ENCODE measurements at places on chromosomes 2 and 18.

- no peak for DNase-seq
Measured at GRCh38 chr2:30267161-30267975, 36.0 kb downstream of the LBH start.

- DNase-seq: no peak
Measured at GRCh38 chr2:8230466-8230865, 451.4 kb upstream of the ID2 start.

- no peak for DNase-seq
Measured at GRCh38 chr2:12806549-12807242, 90.0 kb downstream of the TRIB2 start.

- DNase-seq: no peak
Measured at GRCh38 chr2:207960090-207960489, 65.2 kb downstream of the PLEKHM3 start.

- no peak for DNase-seq
Measured at GRCh38 chr2:30310371-30310770, 79.0 kb downstream of the LBH start.

GRCh38 chr2:232406556-232407310 lies at the start of gene ALPG:
Gene ALPG (plus strand): TSS chr2:232406844. CDS start chr2:232406895, 51 bp downstream.
- DNase-seq: no peak

- DNase-seq: no peak
Measured at GRCh38 chr2:22478329-22478728, 906.6 kb upstream of the KLHL29 start.

DNA sequence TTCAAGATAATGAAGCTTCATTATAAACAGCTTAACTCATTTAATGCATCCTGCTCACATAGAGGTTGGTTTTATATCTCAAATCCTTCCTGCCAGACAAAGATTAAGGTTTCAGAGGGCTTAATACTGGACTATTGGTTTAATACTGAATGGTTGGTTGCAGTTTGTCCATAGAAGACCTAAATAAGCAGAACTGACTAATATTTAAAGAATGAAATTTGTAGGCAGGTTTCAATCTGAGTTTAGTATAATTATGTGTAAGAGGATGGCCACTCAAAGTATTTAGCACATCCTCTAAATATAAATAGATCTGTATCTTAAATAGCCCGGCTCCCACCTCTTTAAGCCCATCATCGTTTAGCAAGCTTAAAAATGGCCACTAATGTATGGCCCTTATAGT lies 92.5 kb downstream of the EPB41L5 start:
- no peak for DNase-seq

- DNase-seq: no peak
Measured at GRCh38 chr2:21095178-21095577, 28.6 kb upstream of the TDRD15 start.

DNA sequence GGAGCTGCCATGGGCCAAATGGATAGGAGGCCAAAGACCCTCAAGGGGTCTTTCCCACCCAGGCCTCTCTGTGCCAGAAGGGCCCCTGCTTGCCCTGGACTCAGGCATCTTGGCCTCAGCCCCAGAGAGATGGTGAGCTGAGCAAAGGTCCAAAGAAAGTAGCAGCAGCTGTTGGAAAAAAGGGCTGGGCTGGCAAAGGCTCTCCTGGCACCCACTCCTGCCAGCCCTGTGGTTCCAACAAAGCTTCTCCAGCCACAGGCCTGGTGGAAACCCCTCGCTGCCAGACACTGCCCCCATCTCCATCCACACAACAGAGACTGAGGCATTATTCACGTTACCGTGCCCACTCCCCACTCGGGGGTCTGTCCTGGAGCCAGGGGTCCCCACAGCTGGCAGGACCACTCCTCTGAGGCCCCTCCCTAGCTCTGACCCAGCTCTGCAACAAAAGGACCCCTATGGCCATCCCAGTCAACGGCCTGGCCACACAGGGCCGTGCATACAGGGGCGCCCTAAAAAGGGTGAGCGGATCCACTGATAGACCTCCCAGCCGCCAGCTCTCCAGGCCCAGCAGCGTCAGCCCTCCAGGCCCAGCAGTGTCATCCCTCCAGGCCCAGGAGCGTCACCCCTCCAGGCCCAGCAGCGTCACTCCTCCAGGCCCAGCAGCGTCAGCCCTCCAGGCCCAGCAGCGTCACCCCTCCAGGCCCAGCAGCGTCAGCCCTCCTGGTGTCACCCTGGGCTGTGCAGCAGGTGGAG lies 10.1 kb downstream of the BIN1 start:
- no peak for DNase-seq

DNA sequence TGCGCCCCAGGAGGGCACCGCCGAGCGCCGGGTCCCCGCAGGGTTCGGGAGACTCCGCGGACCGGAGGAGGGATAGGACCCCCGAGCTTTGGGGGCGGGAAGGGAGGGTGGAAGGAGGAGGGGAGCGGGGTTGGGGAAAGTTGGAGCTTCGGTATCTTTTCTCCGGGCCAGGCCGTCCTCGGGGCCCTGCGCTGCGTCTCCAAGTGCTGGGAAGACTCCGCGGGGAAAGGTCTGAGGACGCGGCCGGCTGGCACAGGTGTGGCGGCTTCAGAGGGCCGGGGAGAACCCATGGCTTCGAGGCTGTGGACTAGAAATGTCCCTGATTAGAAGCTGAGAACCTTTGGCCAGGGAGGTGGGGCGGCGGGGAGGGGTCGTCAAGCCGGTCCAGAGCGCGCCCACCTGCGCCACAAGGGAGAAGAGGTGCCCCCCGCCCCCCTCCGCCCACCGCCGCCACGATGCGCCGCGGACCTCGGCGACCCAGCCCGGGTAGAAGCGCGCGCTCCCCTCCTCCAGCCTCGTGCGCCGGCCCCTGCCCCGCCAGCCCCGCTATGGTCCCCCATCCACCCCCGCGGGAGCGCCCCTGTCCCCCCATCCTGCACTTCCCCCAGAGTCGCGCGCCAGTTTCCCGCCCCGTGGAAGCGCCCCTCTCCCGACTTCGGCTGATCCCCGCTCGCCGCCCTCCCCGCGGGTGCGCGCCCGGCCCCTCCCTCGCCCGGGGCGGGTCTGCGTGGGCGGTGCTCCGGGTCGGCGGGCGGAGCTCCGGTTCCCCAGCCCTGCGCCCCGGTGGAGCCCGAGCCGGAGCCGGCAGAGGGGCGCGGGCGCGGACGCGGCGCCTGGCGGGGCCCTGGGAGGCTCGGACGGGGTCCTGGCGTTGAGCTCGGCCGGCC lies at the start of gene SNTG2:
Gene SNTG2 (plus strand): TSS at position 770 of the 887 bp plus-strand sequence. CDS start 148 bp downstream, outside the sequence.
- DNase-seq: no peak

GRCh38 chr2:19361325-19361990 lies 3.0 kb upstream of the OSR1 start:
- DNase-seq: peak; percentile 87

DNA sequence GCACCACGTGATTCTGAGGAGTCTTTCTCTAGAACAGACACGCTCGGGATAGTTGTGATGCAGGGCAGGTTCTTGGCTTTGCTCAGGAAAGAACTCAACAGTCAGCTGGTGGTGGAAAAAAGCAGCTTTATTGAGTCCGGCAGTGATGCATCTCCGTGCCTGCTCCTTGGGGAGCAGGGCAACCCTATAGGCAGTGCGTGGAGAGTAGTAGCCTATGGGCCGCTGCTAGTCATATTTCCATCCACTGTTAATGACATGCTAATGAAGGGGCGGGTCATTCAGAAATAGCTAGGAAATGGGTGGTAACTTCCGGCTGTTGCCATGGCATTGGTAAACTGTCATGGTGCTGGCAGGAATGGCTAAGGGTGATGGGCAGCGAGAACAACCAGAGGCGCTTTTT lies 11.6 kb upstream of the ACKR3 start:
- no peak for DNase-seq

GRCh38 chr2:70062270-70062669 lies 25.0 kb upstream of the PCBP1 start:
- DNase-seq: no peak

GRCh38 chr18:3836483-3837335 lies 386.7 kb downstream of the TGIF1 start:
- DNase-seq: no peak

DNA sequence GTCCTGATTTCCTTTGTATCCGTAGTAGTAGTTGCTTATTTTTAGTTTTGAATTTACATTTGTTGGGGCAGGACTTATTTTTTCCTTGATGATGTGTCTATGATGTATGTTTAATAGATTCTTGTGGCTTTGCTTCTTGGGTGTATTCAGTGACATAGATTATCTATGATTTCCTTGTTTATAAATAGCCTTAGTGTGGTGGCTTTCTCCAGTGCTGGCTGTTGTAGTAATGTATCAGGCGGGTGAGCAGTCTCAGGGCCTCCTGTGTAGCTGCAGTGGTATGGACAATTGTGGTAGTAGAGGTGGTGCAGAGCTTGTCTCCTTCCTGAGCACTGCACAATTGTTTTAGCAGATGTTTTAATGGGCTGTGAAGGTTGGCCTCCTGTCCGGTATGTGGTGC lies 60.5 kb downstream of the SMCHD1 start:
- DNase-seq: no peak

GRCh38 chr2:1514391-1515072 lies 101.3 kb downstream of the TPO start:
- no peak for DNase-seq

GRCh38 chr18:64409511-64409910 lies 260.6 kb upstream of the LINC00305 start:
- DNase-seq: no peak

DNA sequence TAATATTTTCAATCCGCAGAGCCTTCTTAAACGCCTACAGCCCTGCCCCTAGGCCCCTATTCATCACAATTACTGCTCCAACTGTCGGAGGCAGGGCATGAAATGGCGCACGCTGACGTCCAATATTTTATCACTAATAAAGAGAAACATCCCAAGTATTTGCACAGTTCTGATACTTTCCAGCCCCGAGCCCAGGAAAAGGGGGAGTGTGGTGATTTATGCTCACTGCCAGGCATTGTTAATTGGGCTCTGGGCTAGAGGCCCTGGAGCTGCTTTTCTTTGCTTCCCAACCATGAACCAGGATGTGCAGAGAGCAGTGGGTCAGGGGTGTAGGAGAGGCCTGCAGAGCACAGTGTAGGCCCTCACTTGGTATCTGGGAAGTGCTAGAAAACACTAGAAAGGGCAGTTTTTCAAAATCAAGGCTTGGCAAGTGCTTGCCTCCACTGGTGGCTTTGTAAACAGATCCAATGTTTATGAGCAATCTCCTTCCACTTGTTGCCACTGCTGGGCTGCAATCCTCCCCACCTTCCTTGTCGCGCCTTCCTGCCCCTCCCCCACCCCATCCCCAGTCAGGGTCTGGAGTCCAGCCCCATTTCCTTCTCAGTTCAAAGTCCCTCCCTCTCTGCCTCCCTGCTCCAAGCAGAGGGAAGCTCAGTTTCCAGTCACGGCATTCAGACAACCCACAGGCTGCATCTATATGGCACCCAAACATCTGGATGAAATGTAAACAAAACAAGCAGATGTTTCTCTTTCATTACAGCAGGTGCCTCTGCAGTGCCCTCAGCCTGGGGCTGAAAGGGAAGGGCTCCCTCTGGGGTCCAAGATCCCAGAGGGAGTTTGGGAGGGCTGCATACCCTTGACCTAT lies 83.9 kb upstream of the PKDCC start:
- peak; percentile 67 for DNase-seq

DNA sequence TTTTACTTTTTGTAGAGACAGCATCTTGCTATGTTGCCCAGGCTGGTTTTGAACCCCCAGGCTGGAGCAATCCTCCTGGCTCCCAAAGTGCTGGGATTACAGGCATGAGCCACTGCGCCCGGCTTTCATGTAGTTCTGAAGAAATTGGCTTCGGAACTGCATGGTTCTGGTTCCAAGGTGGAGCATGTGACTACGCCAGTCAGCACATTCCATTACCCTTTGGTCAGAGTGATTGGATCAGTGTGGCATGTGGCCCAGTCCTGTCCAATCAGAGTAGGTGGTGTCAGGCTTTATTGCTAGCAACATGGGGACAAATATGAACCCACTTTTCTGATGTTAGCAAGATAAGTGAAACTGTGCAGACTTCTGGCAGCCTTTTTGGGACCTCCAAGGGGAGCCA lies 16.3 kb upstream of the ATOH8 start:
- DNase-seq: no peak

DNA sequence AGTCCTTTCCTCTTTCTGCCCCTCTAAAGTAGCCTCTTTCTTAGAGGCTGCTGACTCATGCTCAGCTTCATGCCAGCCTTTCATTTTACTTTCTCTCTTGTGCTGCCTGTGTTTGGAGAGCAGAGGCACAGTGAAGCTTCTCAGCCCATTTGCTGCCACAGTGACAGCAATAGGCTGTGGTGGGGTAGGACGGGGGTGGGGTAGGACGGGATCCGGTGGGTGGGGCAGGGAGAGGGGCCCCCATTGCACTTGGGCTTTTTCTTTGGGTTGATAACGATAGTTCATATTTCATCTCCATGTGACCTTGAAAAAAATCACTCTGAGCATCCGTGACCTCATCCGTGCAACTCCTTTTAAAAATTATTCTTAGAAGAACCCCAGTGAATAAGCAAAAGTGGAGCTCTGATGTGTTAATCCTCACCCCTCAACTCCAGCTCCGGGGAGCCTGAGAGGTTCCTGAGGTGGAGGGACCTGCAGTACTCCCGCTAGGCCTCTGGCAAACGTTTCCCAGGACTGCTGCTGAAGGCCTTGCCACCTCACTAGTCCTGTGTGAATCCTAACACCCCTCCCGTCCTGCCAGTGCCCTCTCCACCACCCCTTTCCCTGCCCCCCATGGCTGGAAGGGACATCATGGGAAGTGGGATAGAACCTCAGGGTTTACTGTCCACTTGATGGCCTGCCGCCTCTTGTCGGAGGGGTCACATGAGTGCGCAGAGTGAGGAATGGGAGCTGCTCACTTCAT lies 70.8 kb downstream of the INPP4A start:
- DNase-seq: no peak

Data from retina (tissue), 1 donor.